Stimulated activated CD4-positive, alpha-beta T cell treated with anti-CD3 and anti-CD28 coated beads, Interleukin-4, amount 100 ng/mL, for 1 hour (primary cell): ENCODE measurements at places on chromosomes 4 and X.

DNA sequence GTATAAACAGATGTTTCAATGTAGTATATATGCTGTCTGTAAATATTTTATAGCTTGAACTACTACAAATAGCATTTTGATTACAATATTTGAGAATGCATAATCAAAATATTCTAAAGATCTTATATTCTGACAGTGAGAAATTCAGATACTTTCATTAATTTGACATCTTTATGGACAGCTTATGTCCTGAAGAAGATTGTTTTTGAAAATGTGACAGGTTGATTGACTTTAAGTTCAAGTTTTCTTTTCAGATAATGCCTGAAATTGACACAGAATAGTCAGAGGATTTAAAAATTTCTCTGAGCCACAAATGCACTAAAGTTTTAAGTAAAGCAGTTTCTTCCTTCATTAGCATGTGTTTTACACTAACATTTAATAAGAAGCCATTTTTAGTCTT lies 799.8 kb downstream of the CCSER1 start:
- DNase-seq = no peak

GRCh38 chr4:26145212-26145611 lies 175.6 kb upstream of the RBPJ start:
- DNase-seq = no peak

- DNase-seq = no peak
Measured at GRCh38 chr4:681736-682451, 7.1 kb downstream of the SLC49A3 start.

DNA sequence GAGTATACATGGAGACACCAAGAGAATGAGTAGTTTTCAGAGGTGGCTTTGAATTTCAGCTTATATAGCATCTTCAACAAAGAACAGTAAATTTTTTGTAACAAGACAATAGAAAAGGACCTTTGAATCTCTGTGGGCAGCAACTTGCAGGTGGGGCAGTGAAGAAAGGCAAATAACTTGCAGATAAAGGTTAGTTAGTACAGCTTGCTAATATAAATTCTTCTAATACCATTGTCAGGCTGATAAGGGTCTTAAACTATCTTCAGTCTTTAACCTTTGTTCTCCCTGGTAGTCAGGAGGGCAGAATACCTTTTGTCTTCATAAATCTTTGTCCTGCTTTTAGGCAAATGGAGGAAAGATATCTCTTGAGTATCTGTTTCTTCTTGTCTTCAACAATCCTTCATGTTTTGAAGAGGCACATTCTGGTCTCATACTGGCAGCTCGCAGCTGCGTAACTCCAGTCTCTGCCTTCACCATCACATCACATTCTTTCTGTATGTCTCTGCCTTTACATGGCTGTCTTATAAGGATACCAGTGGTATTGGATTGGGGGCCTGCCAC lies 16.0 kb downstream of the ANXA3 start:
- no peak for DNase-seq

GRCh38 chr4:99028187-99028586 lies 32.7 kb downstream of the METAP1 start:
- DNase-seq = no peak

DNA sequence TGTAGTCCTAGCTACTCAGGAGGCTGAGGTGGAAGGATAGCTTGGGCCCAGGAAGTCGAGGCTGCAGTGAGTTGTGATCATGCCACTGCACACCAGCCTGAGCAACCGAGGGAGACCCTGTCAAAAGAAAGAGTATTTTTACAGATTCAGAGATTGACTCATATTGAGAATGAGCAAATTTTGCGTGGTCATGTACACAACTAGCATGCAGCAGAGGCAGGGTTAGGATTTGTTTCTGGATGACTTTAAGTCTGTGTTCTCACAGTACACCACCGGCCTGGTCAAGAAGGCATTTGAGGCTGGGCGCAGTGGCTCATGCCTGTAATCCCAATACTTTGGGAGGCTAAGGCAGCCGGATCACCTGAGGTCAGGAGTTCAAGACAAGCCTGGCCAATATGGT lies 44.8 kb upstream of the CBR4 start:
- no peak for DNase-seq

- DNase-seq = no peak
Measured at GRCh38 chrX:17042037-17042436, 95.6 kb downstream of the REPS2 start.

DNA sequence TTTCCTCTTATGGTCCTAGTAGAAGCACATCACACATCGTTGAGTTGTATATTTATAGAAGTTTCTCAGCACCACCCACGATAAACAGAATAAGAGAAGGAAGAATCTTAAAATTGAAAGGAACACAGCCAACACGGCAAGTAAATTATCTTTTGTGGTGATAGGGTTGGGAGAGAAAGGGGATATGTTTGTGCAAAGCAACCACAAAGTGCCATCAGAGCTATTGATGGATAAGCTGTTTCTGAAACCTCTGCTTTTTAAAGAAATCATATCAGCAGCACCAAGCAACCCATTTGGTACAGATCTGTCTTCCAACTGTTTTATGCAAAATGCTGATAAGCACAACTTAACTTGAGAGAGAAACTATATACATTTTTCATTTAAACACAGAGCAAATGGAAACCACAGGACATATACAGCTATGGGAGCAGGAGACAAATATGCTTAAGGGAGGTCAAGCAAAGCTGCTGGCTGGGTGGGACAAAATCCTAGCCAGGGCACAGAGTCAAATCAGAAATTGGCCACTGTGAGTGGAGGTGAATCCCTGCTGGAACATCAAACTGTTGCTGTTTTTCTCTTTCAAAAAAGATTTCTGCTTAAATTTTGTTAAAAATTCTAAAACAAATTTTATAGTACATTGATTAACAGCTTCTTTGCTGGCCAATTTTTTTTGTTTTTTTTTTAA lies 194.0 kb upstream of the HHIP start:
- DNase-seq = no peak

GRCh38 chr4:7298619-7299009 lies 106.3 kb downstream of the SORCS2 start:
- no peak for DNase-seq

DNA sequence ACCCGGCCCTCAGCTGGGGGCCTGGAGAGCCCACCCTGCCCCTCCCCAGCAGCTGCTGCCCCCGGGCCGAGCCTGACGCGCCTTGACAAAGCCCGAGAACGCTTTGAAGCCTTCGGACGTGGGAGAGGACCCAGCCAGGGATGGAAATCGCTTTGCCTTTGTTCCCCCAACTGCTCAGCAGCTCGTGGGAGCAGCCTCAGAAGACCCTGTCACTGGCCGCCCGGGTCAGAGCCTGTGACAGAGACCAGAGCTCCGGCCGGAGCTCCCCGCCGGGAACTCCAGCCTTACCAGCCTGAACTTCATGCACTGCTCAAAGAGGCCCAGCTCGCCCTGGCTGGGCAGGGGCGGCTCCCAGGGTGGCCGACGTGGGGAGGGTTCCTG lies 2.6 kb upstream of the SLC6A8 start:
- DNase-seq = no peak

DNA sequence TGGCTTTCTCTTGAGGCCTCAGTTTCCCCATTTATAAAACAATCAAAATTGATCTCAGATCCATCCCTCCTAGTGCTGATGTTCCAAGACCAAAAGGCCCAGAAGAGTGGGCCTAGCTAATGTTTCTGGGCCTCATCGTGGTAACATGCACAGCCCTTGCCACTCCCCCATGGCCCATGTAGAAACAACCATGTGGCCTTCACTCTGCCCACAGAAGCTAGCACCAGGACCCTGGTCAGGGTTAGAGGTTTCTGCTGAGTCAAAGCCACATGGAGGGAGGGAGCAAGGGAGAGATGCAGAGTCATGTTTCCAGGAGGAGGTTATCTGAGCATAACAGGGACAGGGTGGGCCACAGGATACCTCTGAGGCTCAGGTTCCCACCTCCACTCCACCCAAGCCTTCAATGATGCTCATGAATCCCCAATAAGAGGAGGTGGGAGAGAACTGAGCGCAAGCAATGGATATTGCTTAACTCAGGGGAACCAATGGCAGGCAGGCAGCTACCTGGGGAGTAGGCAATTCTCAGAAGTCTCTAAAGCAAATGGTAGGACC lies 16.9 kb downstream of the OTUD5 start:
- DNase-seq = no peak

GRCh38 chr4:78803983-78804382 lies 27.8 kb downstream of the BMP2K start:
- no peak for DNase-seq

DNA sequence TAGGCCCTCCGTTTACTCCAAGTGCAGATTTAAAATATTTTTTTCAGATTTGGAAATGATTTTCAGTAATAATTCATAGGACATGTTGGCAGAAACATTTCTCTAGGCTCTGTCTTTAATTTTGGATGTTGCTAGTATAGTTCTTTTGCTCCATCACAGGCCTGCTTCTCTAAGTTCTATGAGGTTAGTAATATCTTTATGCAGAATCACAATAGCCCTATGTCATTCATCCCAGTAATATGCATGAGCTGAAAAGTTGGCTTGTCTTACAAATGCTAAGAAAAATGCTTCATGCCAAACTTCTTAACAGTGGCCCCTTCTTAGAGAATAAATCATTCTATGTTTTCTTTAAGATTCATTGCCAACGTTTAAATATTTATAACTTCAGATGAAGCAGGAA lies 148.3 kb upstream of the TLL1 start:
- DNase-seq = no peak

DNA sequence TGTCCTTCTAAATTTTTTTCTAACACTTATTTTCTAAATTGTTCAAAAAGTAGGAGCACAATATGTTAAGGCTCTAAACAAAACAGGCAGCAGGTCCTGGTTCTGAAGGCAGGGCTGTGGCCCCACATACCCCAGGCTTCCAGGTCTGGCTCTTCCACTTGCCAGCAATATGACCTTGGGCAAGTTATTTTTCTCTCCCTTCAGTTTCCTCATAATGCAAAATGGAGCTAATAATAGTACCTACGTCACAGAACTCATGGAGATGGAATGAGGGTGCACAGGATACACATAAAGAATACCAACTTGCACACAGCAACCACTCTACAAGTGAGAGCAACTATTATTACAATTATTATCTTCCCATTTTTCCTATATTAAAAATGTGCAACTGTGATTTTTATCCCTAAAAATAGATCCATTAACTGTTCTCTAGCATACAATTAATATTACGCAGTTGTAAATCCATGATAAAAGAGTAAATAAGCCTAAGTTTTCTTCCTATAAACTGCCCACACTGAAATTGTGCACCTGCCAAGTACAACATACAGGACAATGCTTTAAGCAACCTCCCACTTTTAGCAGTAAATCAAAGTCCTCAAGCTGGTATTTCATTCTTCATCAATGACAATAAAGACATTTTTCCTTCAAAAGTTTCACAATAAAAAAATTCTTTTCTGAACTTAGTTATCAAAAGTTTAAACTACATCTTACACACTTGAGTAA lies 27.0 kb downstream of the OTUD4 start:
- no peak for DNase-seq

DNA sequence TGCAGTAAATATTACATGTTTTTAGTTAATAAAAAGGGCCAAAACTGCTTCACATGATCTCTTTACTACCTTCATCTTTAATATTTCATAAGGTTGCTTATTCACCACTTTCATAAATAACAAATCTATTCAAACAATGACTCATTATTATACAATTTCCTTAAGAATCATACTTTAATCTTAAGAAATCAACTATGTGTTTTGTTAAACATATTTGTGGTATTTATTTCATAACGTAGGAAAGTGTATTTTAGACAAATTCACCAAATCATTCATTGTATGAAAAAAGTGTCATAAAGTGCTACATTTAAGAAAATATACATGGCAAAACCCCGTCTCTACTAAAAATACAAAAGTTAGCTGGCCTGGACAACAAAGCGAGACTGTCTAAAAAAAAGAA lies 150.5 kb upstream of the RXFP1 start:
- DNase-seq = no peak

DNA sequence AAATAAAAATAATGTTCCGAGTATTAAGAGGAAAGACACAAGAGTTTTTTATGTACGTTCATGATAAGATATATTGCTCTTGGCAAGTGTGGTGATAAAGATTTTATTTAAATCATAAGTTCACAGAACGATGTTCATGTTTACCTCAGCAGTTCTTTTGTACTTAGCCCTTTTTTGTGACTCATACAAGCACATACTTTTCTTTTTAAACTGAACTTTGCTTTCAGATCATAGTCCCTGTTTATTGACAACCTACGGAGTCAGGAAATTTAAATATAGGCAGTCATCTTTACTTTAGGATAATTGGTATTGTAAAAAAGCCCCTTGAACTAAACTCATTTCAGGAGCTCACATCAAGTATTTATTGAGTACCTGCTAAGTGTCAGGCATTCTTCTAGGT lies 1.3 kb upstream of the CTSO start:
- DNase-seq = no peak

DNA sequence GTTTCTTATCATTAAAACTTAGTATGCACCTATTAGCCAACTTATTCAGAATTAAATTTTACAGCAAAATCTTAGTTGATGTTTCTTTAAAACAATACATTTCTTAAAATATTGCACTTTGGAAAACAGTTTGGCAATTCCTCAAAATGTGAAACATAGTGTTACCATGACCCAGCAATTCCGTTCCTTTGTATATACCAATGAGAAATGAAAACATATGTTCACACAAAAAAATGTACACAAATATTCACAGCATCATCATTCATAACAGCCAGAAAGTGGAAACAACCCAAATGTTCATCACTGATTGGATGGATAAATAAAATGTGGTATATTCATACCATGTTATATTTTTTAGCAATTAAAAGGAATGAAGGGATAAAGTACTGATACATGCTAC lies 50.2 kb downstream of the WDR44 start:
- DNase-seq = no peak

DNA sequence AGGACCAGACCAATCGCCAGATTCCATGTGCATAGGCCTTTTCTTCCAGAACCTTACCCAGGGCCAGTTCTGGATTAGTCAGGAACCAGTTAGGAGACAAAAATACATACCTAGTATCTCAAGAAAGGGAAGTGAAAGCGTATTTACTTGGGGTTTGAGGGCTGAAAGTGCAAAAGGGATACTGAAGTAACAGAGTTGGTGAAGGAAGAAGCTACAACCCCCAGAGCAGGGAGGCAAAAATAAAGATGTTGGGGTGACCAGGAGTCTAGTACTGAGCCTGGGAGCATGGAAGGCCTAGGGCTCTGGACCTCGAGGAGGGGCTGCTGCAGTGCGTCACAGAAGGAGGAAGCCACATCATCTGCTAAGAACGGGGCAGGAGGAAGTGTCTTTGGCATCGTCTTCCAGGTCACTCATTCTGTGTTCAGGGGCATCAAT lies 38.3 kb downstream of the TKTL1 start:
- no peak for DNase-seq

DNA sequence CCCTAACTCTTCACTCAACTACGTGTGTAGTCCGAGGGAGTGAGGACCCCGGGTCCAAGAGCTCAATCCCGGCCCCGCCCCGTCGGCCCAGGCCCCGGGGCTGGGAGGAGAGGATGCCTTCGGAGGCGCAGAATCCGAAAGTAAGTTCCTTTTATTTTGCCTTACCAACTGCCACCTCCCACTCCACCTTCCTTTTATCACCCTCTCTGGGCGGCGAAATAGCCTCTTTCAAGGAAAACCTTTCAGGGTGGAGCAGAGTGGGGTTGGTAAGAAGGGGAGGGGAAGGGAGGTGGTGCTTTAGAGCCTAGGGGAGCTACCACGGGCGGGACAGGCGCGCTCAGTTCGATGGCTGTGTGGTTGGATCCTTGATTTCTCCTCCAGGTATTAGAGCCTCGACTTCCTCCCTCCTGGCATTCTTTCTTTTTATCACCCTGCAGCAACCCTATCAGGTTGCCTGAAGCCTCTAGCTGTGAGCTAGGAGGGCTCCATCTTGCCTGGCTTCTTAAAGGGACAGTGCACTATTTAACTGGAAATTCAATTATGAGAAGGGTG lies 191.2 kb downstream of the RRAGB start:
- peak; percentile 1 for DNase-seq
